ENCODE measurements at places on chromosomes 5 and 9. TPM values are rescaled to one million over a fixed set of nuclear protein-coding genes. Genes with fewer than 3 reads are reported as not detected.
A peak's percentile ranks its signal among the peaks of the same experiment; 100 is the strongest.

GABRA1 gene
- not detected for total RNA-seq

RAI14 gene
- total RNA-seq = 82.7 TPM

NRARP gene
- not detected for total RNA-seq

ALDH1A1 gene
- total RNA-seq = 45.2 TPM

DNA sequence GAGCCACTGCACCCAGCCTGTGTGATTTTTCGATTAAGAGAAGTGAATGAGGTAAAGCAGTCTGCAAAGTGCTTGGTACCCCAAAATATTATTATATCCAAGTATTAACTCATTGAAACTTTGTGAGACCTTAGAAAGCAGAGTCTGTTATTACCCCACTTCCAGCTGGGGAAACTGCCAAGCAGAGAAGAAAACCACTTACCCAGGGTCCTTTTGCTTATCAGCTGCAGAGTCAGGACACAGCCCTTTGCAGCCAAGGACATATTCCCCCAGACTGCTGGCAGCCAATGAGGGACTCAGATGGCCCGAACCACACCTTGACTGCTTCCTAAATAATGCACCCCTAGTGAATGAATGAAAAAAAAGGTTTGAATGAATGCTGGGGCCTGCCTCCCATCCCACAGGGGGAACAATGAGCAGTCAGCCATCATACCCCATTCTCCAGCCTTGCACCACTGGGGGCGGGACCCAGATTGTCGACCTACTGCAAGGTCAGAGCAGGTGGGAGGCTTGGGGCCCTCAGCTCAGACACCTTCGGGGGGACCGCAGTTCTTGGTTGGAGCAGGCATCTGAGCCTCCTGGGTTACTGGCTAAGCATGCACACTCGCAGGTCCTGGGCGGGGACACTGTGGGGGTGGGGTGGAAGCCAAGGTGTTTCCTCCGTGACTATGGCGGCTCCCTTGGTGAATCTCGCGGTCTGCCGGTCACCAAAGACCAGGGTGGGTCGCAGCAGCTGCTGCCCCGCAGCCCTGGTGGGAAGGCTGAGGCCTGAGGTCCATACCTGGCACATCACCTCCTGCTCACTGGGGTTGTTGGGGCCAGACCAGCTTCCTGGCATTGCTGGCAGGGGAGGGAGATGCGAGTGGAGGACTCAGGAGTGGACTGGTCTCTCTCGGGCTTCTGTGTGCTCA lies 29.7 kb downstream of the PRRT1B start:
- DNase-seq = no peak

GRCh38 chr9:33116860-33117259 lies 40.4 kb upstream of the SMU1 start:
- peak; percentile 70 for DNase-seq

DNA sequence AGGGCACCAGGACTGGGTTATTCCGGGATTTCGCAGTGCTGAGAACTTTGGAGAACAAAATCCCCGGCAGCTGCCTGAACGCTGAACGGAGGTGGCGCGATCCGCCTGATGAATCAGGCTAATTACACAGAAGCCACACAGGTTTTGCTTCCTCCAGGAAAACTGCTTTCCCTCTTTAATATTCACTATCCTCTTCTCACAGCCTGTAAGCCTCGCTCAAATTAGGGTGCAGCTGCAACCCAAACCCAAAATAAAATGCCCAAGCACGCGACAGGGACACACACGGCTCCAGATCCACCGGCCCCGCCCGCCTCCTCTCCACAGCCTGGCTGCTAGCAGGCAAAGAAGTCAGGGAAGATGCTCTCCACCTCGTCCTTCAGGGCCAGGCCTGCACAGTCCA lies 6.0 kb downstream of the SOHLH1 start:
- no peak for DNase-seq

Data from fibroblast of lung (primary cell).